ENCODE measurements at places on chromosomes 4 and X.
A peak's percentile ranks its signal among the peaks of the same experiment; 100 is the strongest.

GRCh38 chrX:110215411-110215810 is 102.5 kb downstream of the AMMECR1 start:
- no peak for DNase-seq

DNA sequence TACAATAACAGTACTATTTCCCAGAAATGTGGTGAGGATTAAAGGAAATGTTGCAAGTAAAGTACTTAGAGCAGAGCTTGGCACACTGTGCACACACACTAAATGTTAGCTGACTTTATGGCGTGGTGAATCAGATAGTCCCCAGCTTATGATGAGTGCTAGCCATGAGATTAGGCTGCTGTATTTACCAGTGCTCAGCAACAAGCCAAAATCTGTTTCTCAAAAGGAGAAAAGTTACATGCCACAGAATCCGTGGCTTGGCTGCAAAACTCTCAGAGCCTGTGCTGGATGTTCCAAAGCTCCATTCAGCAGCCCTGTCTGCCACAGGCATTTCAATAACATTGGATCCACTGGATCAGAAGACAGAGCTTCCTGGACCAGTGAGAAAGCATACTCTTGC is 12.8 kb upstream of the STBD1 start:
- no peak for DNase-seq

GRCh38 chr4:186757696-186758355 is 34.2 kb upstream of the FAT1 start:
- DNase-seq = no peak

GRCh38 chr4:156825074-156825473 is 146.5 kb downstream of the PDGFC start:
- no peak for DNase-seq

GRCh38 chr4:5500165-5500564 is 208.2 kb downstream of the EVC2 start:
- DNase-seq = no peak

DNA sequence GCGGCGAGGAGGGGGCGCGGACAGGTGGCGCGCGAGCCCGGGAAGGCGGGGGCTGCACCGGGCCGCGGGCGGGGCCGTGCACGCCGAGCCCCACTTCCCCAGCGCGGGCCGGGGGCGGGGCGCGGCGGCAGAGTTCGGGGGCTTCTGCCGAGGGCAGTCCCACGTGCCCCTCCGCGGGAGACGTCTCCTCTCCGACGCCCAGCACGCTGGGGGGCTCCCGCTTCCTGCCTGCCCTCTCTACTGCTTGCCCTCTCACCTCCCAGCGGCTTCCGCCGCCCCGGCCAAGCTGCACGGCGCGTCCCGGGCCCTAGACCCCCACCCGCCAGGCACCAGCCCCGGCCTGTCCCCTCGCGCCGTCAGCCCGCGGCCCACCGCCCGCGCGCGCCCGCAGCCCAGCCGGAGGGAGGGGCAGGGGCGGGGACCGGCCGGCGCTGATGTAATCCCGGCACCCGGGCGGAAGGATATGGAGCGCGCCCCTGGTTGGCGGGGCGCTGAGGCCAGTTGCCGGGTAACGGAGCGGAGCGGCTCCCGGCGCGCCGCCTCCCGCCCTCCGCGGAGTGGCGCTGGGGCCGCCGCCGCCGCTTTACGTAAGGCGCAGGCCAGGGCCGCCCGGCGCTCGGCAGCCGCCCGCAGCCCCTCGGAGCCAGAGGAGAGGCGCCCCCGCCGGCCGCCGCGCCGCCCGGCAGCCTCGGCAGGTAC is at the start of gene KIAA0232:
Gene KIAA0232 (plus strand): TSS at position 581 of the 699 bp plus-strand sequence. CDS start 41,727 bp downstream, outside the sequence.
- peak; percentile 93 for DNase-seq

- DNase-seq = no peak
These were observed 15.8 kb upstream of the UGDH start for GRCh38 chr4:39543034-39543433.

DNA sequence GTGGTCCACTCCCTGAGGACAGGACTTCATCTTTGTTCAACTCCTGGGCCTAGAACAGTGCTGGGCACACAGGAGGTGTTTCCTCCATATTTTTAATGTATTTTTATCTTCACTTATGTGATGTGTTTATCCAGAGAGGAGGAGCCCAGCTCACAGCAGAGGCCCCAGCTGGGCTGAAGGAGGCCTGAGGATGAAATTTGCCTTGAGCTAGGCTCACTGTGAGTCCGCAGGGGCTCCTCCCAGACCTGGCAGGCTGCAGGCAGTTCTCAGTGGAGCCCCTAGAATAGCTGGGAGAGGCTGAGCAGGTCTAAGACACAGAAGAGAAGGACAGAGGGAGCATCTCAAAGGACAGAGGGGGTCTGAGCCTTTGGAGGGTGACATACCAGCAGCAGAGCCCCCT is 26.8 kb downstream of the C4orf50 start:
- no peak for DNase-seq

DNA sequence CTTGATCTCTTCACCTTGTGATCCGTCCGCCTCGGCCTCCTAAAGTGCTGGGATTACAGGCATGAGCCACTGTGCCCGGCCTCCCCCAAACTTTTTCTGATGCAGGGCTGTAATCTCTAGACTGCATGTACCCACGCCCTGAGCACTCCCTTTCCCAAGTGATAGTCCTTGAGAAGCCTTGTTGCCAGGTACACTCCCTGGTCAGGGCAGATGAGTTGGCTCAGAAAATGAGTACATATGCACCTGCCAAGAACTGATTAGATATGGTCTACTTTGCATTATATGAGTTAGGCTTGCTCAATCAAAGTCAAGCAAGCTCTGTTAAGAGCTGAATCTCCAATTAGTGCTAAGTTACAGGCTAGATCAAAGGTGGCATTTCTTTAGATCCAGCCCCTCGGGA is 20.3 kb downstream of the APOO start:
- DNase-seq = peak; percentile 66

GRCh38 chr4:77123411-77123810 is 33.6 kb upstream of the CCNG2 start:
- no peak for DNase-seq

DNA sequence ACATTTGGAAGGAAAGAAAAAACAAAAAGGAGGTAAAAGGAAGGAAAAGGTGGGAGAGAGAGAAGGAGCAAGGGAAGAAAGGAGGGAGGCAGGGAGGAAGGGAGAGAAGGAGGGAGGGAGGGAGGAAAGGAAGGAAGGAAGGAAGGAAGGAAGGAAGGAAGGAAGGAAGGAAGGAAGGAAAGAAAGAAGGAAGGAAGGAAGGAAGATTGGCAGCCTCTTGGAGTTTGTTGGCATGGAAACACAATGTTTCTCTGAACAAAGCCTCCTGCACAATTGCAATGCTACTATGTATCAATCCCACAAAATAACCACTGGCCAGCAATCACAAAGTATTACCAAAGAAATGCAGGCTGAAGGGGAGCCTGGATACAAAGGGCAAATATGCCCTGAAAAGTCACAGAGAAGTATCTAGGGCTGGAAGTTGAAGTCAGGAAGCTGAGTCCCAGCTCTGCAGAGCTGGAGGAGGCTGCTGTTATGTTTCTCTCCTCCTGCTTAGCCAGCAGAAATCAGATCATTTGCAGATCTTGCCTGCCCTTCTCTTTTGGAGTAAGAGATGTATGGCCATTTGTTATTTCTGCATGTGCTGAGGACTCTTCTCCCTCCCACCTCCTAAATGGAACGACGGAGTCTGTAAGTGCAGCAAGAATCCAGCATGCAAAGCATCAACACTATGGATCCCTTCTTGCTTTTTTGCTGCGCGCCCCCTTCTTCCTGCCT is 195.9 kb upstream of the LDB2 start:
- no peak for DNase-seq

GRCh38 chr4:107379054-107379869 is 340.8 kb downstream of the PAPSS1 start:
- DNase-seq = no peak

DNA sequence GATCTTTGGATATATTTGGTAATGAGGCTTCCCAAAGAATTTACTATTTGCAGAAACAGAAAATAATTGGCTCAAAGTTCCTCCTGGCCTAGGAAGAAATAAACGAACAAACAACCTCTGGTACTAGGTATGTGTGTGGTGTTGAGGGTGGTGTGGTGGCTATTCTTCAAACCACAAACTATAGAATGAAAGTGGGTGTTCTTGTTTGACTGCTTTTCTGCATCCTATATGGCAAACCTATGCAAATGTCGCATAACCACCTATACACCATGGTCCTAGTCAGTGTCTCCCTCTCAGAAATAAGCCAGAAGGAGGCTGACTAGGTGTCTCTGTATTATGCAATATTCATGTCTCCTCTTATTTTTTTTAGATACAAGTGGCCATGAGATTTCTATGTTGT is 106.6 kb upstream of the PCDH18 start:
- DNase-seq = no peak

GRCh38 chrX:130083656-130084382 is 26.5 kb downstream of the ELF4 start:
- DNase-seq = no peak

- DNase-seq = no peak
These were observed 308.6 kb downstream of the FAM47B start for GRCh38 chrX:35251226-35251625.

- no peak for DNase-seq
These were observed 3.6 kb upstream of the FATE1 start for GRCh38 chrX:151712253-151712652.

DNA sequence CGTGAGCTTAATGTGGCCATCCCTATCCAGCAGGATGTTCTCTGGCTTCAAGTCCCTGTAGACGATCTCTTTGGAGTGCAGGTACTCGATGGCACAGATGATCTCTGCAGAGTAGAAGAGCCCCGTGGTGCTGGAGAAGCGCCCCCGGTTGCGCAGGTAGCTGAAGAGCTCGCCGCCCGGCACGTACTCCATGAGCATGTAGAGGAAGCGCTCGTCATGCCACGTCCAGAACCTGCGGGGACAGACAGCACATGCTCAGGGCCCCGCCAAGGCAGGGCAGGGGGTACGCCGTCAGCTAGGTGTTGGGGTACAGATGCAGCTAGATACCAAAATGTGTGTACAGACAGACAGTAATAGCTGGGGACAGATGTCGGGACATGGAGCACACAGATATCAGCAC is 58.3 kb downstream of the PRKX start:
- no peak for DNase-seq

DNA sequence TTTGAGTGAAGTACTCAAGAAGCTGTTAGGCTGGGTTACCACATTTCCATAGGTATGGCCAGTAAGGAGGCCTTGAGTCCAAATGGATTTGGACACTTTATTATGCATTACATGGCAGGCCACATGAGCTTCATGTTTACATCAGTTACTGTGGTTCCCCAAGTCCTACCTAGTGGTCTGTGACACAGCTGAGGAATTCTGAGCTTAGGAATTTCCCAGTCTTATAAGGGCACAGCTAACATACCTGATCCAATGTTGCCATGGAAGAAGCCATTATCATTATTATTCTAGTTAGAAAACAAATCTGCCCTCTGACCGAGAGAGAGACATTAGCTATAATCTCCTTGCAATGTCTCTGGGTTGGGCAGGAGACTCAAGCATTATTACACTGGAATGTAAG is 174.4 kb upstream of the NUDT10 start:
- DNase-seq = no peak

- DNase-seq = no peak
These were observed 501.9 kb downstream of the GABRG1 start for GRCh38 chr4:45621971-45622370.

DNA sequence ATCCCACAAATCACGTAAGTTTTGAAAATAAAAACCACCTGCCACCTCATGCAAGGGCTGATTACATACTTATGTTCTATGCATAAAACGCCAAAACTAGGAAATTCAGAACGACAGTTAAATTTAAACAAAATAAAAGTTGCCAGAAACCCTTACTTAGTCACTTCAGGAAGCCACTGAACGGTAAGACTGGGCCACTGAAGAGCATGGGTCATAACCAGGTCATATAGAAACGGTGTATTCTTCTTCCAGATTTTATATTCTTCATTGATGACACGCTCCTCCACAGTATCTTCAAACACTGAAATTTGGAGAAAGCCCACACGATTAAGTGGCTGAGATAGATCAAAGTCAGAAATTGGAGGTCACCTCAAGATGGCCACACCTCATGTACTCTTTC is 1.2 kb downstream of the RBBP7 start:
- no peak for DNase-seq

DNA sequence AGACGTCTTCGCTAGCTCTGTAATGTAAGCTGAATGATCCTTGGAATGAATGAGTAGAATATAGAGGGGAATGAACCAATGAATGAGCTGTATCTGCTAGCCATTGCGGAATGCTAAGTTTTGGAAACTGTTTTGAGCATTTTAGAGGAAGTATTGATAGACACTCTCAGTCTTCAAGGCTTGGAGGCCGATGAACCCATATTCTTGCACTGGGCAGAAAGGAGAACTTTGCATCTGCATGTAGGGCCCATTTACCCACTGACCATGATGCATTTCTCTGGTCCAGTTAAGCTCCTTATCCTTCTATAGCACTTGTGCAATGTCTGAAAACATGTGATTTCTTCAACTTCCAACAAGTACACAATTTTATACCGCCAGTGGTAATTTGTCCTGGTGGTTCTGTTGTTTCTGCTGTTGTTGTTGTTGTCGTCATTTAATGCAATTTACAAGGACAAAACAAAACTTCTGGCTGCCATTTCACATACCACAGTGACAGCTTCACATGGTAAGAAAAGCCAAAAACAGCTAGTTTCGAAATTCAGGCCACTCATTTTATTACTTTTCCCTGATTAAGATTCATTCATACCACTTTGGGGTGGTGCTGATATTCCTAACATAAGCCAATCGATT is 85.0 kb upstream of the MTM1 start:
- DNase-seq = no peak

DNA sequence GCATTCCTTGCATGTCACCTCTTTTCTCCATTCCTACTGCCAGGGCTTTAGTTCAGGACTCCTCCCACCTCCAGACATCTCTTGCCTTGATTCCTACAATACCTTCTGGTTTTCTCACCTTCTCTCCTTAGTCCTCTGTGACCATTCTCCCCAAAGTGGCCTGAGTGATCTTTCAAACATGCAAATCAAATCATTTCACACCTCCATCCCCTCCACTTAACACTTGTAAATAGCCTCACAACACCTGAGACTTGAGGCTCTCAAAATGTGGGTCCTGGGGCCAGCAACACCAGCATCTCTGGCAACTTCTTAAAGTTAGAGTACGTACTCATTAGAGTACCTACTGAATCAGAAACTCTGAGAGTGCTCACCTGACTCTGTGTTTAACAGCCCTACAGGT is 68.4 kb downstream of the RTL9 start:
- no peak for DNase-seq

DNA sequence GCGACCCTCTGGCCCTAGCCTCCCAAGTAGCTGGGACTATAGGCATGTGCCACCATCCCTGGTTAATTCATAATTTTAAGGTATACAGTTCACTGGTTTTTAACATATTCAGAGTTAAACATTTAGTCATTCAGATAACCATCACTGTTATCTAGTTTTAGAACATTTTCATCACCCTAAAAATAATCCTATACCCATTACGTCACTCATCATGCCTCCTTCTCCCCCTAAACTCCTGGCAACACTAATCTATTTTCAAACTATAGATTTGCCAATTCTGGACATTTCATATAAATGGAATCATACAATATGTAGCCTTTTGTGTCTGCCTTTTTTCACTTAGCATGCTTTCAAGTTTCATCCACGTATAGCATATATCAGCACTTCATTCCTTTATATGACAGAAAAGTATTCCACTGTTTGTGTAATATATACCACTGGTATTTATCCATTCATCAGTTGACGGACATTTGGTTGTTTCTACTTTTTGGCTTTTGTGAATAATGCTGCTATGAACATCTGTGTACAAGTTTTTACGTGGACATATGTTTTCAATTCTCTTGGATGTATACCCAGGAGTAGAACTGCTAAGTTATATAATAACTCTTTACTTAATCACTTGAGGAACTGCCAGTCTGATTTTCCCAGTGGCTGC is 32.0 kb upstream of the RPS3A start:
- no peak for DNase-seq

- no peak for DNase-seq
These were observed 4.6 kb downstream of the TMEM255A start for GRCh38 chrX:120306630-120307029.
